Inflammatory macrophage treated with lipopolysaccharide for 1 hour (primary cell): ENCODE measurements at places on chromosomes 3 and 15.
A peak's percentile ranks its signal among the peaks of the same experiment; 100 is the strongest.

GRCh38 chr3:120281261-120281660, 3.8 kb downstream of the GPR156 start:
- no peak for DNase-seq

GRCh38 chr3:143036557-143036956, 35.2 kb downstream of the U2SURP start:
- no peak for DNase-seq

DNA sequence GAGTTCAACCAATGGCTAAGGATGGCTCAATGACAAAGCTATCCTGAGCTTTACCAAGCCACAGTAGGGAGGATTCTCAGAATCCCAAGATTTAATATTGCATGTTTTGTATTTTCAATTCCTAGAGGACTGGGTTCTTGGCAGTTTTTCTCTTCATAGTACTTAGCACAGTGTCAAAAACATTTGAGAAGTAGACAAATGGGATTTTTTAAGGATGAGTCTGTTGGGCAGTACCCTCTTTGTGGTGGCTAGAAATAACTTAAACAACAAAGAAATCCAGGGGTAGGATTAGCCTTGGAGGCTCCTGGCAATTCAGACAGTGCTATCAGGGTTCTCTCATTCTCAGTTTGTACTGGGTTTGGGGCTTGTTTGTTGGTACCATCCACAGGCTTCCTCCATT, 212.8 kb upstream of the RORA start:
- DNase-seq: no peak

DNA sequence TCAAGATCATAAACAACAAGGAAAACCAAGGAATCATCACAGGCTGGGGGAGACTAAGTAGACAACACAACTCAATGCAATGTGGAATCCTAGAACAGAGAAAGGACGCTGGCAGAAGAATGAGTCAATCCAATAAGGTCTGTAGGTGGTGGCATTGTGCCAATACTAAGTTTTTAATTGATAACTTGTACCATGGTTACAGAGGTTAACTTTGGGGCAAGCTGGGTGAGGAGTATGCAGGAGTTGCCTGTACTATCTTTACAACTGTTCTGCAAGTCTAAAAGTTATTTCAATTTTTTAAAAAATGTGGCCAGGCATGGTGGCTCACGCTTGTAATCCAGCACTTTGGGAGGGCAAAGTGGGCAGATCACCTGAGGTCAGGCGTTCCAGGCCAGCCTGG, 46.2 kb downstream of the RORA start:
- DNase-seq: no peak

- DNase-seq: no peak
Observed at GRCh38 chr15:60479361-60480110, 594 bp upstream of the ICE2 start.

DNA sequence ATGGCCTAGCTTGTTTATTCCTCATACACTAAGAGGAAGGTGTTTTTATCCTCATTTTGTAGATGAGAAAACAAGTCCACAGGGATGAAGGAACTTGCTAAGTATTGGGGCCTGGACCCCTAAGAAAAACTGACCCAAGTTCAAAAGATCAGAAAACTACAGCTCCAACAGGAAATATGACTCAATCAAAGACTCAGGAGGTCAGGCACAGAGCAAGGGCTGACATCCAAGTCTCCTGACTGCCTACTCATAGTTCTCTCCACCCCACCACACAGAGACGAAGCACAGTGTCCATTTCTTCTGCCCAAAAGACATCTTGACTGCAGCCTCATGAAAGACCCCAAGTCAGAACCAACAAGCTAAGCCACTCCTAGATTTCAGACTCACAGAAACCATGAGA, 26.9 kb upstream of the TPM1 start:
- DNase-seq: peak; percentile 50

DNA sequence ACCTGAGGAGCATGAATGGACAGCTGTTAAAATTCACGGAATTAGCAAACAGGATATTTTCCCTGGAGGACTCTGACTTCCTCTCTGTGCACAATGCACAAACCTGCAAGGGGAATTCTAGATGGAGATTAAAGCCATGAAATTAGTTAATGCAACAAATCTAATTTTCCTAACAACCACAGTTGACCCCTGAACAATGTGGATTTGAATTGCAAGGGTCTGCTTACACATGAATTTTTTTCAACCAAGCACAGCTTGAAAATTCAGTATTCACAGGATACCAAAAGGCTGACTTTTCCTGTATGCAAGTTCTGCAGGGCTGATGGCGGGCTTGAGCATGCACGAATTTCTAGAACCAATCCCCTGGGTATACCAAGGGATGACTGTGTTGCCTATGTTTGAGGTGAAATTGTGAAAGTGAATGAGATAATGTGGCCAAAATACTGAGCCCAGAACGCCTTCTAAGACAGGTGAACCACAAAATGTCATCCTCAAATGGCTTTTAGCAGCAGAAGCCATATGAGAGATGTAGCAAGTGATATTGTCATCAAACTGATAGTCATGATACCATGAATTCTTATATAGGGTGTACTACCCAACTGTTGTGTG, 52.5 kb downstream of the COL8A1 start:
- no peak for DNase-seq

DNA sequence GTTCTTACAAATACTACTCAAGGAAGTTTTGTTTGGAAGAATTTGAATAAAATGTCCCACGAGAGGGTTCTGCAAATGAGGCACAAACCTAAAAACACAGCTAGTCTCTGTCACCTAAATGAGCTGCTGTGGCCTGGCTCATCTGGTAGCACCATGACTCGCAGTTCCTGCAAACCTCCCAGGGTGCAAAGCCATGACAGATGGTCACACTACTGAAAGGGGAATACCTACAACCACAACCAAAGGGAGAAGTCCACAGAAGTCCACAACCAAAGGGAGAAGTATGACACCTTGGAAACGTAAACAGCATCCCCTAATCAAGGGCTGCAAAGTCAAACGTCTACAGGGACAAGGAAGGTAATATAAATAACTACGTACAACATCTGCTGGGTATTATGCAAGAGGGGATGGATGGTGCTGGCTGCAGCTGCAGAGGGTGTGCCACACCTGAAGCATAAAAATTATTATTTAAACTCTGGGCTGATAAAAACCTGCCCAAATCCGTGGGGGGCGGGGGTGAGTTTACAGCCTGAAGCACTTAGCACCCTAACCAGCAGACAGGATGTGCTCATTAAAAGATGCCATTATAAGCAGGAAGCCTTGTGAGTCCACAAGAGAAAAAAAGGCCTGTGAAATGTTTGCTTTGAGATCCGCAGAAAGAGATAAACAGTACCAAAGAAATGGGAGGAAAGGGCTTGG, 184.0 kb downstream of the MAGI1 start:
- DNase-seq: no peak

- no peak for DNase-seq
Observed at GRCh38 chr3:58010562-58010961, 2.3 kb downstream of the FLNB start.

DNA sequence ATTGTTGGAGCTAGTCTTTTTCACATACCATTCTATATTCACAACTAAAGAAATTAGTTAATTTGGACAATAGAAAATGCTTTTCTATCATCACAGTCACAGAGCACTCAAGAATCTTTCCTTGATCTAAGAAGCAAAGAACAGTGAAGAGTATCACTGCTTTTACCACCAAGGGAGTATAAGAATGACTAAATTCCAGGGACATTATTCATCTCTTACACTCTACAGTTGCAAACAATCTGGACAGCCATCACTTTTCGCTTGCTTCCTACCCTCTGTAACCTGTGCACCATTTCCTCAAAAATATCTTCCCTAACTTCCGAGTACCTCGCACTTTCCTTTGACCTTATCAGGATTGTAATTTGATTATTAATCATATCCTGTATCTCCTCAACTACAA, 359.5 kb upstream of the TMCO5A start:
- DNase-seq: no peak

GRCh38 chr3:135865085-135865484, 100.4 kb upstream of the PPP2R3A start:
- no peak for DNase-seq

- DNase-seq: no peak
Observed at GRCh38 chr3:105274958-105275357, 91.8 kb upstream of the ALCAM start.

- no peak for DNase-seq
Observed at GRCh38 chr3:140007911-140008869, 73.2 kb downstream of the CLSTN2 start.

GRCh38 chr15:63054985-63055384, 12.4 kb downstream of the TPM1 start:
- DNase-seq: no peak

DNA sequence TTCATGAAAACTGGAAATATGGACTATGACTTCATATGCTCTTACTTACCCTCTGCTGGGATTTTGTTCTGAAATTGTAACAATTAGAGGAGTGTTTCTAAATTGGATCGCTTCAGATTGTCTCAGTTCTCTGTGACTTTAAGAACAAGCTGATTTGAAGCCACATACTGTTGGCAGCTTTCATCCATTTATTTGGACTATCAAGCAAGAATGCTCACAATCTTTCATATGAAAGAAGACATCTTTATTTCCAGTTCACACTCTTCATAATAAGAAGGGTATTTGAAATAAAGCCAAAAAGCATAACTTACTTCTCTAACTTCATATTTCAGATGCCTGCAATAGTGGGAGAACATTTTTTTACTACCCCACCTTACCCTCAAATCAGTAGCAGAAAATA, 491.6 kb upstream of the TPRG1 start:
- DNase-seq: no peak

GRCh38 chr3:35635926-35636683, 3.2 kb upstream of the ARPP21 start:
- DNase-seq: no peak

DNA sequence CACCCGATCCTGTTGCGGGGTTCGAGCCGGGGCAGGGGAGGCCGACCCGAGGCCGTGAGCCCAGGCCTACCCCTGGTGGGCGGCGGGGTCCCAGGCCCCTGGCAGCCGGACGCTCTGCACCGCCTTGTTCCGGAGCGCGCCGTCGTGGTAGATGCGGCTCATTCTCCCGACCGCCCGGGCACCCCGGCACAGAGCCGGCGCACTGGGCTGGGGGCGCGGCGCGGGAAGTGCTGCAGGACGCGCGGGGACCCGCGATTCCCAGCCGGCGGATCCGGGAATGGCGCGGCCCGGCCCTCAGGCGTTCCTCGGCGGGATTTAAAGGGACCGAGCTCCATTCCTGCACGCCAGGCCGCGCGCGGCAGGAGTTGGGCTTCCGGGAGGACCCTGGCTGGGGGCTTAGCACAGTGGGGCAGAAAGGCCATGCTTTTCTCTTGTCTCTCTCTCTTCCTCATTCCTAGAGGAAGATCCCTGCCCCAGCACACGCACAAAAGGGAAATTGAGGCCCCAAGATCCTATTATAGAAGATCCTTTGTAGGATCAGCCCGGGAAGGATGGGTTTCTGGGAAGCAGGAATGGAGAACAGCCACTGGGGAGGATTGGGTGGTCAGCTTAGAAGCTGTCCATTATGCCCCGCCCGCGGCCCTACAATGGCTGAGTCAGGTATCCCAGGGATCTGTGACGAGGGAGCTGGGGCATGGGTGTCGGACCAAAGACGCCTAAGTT, at the start of gene ARPIN:
TSS of gene ARPIN (minus strand) at position 279 of the 723 bp plus-strand sequence. CDS start at position 162, 117 bp downstream.
- no peak for DNase-seq

- DNase-seq: no peak
Observed at GRCh38 chr3:105417525-105418289, 51.0 kb downstream of the ALCAM start.

DNA sequence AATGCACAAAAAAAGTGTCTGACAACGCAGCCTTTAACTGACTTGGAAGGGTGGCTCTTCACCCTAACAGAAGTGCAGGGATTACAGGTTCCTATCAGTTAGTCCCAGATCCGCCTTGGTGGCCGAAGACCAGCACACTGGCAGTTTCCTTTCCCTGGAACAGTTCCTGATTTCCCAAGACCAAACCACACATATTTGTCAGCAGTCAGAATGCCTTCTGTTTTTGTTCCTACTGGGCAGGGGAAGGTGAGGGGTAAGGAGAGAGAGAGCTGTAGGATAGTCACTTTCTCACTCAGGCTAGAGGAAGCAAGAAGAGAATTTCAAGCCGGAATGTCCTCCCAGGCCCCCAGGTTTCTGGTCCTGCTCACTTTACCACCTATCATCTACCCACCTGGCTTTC, 9.2 kb downstream of the CXCR6 start:
- no peak for DNase-seq

DNA sequence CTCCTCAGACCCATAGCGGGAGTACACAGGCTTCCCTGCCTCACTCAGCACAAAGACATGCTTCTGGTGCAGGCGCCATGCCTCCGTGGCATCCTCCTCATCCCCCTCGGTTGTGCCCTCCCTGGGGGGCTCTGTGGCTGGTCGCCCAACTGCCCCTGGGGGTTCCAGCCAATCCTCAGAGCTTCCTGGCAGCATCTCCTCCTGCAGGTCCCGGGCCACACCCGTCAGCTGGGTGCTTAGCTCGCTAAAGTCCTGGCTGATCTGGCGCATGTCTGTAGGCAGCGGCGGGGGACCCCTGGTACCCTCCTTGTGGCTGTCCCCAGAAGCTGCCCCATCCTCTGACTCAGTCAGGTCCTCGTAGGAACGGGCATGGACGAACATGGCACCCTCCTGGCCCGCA, 7.9 kb upstream of the MST1R start:
- no peak for DNase-seq

DNA sequence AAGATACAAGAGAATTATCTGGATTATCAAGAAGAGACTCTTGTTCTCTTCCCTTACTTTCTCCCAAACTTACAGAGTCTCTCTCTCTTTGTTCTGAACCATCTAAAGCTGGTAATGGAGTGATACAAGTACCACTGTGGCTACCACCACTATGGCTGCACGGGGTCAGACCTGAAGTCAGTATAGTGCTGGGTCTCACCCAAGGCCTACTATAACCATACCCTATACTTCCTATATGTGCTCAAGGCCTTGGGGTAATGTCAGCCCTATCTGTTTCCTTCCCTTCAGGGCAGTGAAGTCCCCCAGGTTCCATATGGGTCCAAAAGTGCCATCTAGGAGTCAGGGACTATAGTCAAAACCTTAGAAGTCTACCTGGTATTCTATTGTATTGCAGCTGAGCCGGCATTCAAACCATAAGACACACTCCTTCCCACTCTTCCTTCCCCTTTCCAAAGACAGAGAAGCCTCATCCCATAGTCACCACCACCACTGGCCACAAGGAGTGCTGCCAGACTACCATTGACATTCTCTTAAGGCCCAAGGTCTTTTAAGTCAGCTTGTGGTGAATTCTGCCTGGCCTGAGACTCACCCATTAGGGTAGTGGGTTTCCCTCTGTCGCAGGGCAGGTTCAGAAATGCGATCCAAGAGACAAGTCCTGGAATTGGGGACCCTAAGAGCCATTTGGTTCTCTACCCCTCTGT, 615.0 kb upstream of the NECTIN3 start:
- no peak for DNase-seq

DNA sequence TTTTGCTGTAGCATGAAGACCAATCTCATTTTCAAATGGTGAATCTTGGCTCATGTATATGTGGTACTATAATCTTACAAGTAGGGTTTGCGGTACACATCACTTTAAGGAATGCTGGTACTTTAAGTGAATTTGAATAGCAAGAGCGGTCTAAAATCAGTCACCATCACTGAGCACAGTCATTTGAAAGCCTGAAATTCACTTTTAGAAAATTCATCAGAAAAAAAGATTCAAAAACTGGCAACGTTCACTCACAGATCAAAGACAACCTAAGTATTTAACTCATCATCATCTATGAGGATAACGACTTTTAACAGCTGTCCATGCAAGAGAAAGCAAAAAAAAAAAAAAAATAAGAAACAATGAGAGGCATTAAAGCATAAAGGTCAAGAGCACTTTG, 111.6 kb downstream of the FHIT start:
- DNase-seq: no peak

GRCh38 chr3:104628185-104628789, 738.4 kb upstream of the ALCAM start:
- DNase-seq: peak; percentile 47
